ENCODE measurements at places on chromosomes 7 and 10.

GRCh38 chr7:3207387-3207902 lies 93.6 kb upstream of the SDK1 start:
- no peaks in the 10 kb centered on the region for H3K36me3 ChIP-seq
- no peaks in the 10 kb centered on the region for H3K4me1 ChIP-seq
- H3K27me3 ChIP-seq, result no peaks in the 10 kb centered on the region
- no peak for DNase-seq
- no peak overlapping the region for H3K4me3 ChIP-seq

GRCh38 chr10:24205821-24206220 lies 3.1 kb upstream of the KIAA1217 start:
- no peak overlapping the region for H3K27ac ChIP-seq
- no peak overlapping the region for H3K4me3 ChIP-seq
- no peaks in the 10 kb centered on the region for H3K36me3 ChIP-seq
- peaks cover 18% of the 10 kb centered on the region for H3K4me1 ChIP-seq
- no peak for DNase-seq

GRCh38 chr7:98687111-98687751 lies 70.1 kb downstream of the NPTX2 start:
- H3K27ac ChIP-seq, result no peak overlapping the region
- no peaks in the 10 kb centered on the region for H3K36me3 ChIP-seq
- H3K4me3 ChIP-seq, result no peak overlapping the region

DNA sequence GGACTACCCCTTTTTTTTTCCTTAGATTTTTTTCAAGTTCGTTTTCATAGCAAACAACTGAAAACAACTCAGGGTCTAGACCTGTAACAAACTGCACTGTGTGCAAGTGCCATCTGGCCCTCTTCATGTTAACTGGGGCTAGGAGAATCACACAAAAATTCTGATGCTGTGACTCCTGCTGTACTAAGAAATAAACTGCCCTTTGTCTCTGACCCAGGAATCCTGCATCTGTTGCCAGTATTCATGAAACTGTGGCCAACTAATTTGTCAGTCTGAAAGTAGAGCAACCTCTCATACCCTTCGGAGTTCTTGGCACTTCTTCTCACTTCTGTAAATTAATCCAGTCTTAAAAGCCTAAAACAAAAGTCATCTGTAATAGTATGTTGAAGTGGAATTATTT lies 218.4 kb upstream of the PCDH15 start:
- H3K27me3 ChIP-seq, result no peaks in the 10 kb centered on the region
- no peaks in the 10 kb centered on the region for H3K4me1 ChIP-seq
- H3K36me3 ChIP-seq, result no peaks in the 10 kb centered on the region
- no peak for DNase-seq
- no peak overlapping the region for H3K27ac ChIP-seq

DNA sequence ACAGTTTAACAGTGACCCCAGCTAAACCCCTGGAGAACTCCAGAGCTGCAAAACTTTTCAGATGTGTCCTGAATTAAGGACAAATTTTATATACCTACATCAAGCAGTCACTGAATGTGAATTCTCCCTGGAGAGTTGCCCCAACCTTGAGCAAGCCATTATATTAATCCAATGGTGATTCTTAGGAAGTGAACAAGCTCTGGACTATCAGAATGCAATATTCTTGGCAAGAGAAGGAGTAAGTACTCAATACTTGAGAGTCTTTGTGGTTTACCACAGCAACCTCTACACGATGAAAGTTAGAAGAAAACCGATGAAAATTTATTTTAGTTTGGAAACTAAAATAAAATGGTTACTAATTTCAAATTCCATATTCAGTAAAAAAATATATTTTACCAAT lies 19.3 kb upstream of the ZNF365 start:
- no peak overlapping the region for H3K4me3 ChIP-seq
- H3K4me1 ChIP-seq, result no peaks in the 10 kb centered on the region
- no peaks in the 10 kb centered on the region for H3K36me3 ChIP-seq
- H3K27ac ChIP-seq, result no peak overlapping the region
- no peak for DNase-seq
